ENCODE measurements at places on chromosomes 6 and 20.
A peak's percentile ranks its signal among the peaks of the same experiment; 100 is the strongest.

GRCh38 chr6:169337886-169338445, 84.3 kb upstream of the THBS2 start:
- peaks cover 6% of the 10 kb centered on the region for H3K27me3 ChIP-seq
- no peak overlapping the region for H3K27ac ChIP-seq
- no peaks in the 10 kb centered on the region for H3K36me3 ChIP-seq
- no peak overlapping the region for H3K4me3 ChIP-seq
- no peaks in the 10 kb centered on the region for H3K4me1 ChIP-seq
- no peak for DNase-seq

- peak overlapping the region; percentile 54 for H3K4me3 ChIP-seq
- H3K27ac ChIP-seq: no peak overlapping the region
- peaks cover 15% of the 10 kb centered on the region for H3K36me3 ChIP-seq
- no peak for DNase-seq
- H3K27me3 ChIP-seq: peaks cover 54% of the 10 kb centered on the region
- peaks cover 45% of the 10 kb centered on the region for H3K4me1 ChIP-seq
These were observed 33.2 kb downstream of the HLA-A start for GRCh38 chr6:29975561-29975907.

- H3K27ac ChIP-seq: no peak overlapping the region
- no peak for DNase-seq
These were observed 5.6 kb upstream of the BTBD3 start for GRCh38 chr20:11912013-11912658.

DNA sequence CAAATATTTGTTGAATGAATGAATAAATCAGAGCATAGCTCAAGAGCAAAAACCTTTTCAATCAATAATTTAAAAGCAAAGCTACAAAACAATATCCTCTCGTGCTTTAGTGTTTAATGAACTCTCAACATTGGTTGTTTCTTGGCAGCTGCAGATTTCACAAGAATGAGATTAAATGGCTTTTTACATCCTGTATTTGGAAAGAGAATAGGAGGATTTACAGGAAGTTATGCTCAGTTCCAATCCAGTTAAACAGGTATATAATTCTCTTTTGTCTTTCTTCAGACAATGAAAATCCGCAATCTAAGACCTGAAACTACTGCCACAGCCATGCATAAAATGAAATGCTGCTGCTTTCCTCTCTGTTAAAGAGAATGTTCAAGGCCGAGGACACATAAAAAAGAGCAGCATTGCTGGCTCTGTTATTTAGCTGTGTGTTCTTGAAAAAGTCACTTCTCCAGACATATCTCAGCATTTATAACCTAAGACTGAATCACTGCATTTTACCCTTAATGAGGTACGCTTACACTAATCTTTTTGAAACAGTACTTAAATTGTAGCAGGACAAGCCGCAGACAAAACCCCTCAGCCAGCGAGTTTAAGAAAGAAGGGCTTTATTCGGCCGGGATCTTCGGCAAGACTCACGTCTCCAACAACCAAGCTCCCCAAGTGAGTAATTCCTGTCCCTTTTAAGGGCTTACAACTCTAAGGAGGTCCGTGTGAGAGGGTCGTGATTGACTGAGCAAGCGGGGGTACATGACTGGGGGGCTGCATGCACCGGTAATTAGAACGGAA, 3.6 kb downstream of the C6orf52 start:
- no peak for DNase-seq
- H3K27me3 ChIP-seq: peaks cover 3% of the 10 kb centered on the region
- H3K4me1 ChIP-seq: peaks cover 22% of the 10 kb centered on the region
- no peak overlapping the region for H3K4me3 ChIP-seq
- no peak overlapping the region for H3K27ac ChIP-seq

DNA sequence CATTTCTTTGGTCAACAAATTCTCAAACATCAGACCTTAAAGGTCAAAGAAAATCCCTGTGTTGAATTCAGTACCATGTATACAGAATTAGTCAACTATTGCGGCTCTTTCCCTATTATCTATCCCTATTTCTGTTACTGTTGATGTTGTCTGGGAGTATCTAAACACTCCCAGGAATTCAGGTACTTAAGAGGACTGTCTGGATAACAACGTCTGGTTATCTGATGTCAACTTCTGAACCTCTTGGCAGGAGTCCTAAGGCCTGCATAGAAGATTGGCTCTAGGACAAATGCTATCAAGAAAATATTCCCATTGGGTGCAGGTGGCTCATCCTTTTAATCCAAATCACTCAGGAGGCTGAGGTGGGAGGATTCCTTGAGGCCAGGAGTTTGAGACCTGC, 255.6 kb downstream of the KHDC1L start:
- H3K27ac ChIP-seq: no peak overlapping the region
- H3K27me3 ChIP-seq: no peaks in the 10 kb centered on the region
- H3K36me3 ChIP-seq: no peaks in the 10 kb centered on the region
- H3K4me1 ChIP-seq: no peaks in the 10 kb centered on the region
- H3K4me3 ChIP-seq: no peak overlapping the region

GRCh38 chr20:4192378-4193068, 177.2 kb upstream of the RNF24 start:
- H3K36me3 ChIP-seq: peaks cover 4% of the 10 kb centered on the region
- H3K27ac ChIP-seq: no peak overlapping the region
- H3K4me3 ChIP-seq: no peak overlapping the region
- no peaks in the 10 kb centered on the region for H3K4me1 ChIP-seq
- no peaks in the 10 kb centered on the region for H3K27me3 ChIP-seq

DNA sequence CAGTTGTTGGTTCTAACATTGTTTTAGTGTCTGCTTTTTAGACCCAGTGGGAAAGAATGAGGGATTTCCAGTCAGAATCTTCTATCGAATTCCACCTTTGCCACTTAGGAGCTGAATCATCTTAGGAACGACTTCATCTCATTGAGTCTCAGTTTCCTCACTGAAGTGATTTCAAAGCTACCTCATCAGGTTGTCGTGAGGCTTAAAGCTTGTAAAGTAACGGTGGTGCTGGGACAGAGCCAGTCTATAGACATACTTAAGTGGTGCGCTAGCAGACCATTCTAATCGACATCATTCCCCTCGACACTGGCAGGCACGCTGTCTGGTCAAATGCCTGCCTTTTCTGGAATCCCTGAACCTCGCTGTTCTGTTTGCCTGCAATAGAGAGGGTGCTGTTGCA, 55.5 kb downstream of the TMEM170B start:
- H3K4me3 ChIP-seq: no peak overlapping the region
- peaks cover 3% of the 10 kb centered on the region for H3K27me3 ChIP-seq
- no peaks in the 10 kb centered on the region for H3K4me1 ChIP-seq
- no peak for DNase-seq

DNA sequence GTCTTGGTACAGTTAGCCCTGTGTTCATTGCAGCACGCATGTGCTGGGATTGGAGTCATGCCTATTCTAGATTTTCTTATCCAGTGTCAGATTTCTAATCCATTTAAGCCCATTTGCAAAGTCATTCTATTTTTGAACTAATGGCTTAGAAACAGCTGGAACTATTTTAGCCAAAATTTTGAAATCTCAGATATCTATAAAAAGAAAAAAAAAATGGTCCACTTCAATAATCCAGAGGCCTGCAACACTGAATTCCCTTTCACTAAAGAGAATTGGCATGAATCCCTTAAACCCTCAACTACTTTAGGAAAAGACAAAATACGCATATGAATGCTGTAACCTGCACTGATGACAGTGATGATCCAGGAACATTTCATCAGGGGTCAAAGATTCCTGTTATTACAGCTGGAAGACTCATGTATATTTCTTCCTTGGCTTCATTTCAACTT, 1.5 kb downstream of the COL21A1 start:
- no peak for DNase-seq
- no peaks in the 10 kb centered on the region for H3K36me3 ChIP-seq
- no peaks in the 10 kb centered on the region for H3K4me1 ChIP-seq
- no peak overlapping the region for H3K4me3 ChIP-seq
- no peak overlapping the region for H3K27ac ChIP-seq

- no peak overlapping the region for H3K4me3 ChIP-seq
- peaks cover 9% of the 10 kb centered on the region for H3K4me1 ChIP-seq
- H3K27ac ChIP-seq: no peak overlapping the region
- DNase-seq: no peak
These were observed 30.9 kb upstream of the TGM6 start for GRCh38 chr20:2349801-2350200.

DNA sequence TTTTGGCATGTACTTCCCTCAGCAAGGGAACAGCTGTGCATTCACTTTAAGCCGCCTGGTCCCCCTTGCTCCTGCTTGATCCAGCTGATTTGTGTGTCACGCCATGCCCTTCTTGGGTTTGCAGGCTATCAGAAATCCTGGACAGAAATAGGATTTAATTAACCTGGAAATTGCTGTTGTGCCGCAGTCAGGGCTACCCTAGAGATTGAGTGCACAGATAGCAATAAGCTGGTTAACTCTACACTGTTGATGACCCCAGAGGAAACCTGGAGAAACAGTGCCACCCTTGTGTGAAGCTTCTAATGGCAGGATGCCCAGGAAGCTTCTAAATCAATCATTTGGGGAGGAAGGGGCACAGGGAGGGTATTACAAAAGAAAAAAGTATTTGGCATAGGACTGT, 199.0 kb downstream of the JARID2 start:
- no peak overlapping the region for H3K4me3 ChIP-seq
- peaks cover 75% of the 10 kb centered on the region for H3K4me1 ChIP-seq
- H3K27me3 ChIP-seq: no peaks in the 10 kb centered on the region
- DNase-seq: no peak
- H3K36me3 ChIP-seq: peaks cover 3% of the 10 kb centered on the region

DNA sequence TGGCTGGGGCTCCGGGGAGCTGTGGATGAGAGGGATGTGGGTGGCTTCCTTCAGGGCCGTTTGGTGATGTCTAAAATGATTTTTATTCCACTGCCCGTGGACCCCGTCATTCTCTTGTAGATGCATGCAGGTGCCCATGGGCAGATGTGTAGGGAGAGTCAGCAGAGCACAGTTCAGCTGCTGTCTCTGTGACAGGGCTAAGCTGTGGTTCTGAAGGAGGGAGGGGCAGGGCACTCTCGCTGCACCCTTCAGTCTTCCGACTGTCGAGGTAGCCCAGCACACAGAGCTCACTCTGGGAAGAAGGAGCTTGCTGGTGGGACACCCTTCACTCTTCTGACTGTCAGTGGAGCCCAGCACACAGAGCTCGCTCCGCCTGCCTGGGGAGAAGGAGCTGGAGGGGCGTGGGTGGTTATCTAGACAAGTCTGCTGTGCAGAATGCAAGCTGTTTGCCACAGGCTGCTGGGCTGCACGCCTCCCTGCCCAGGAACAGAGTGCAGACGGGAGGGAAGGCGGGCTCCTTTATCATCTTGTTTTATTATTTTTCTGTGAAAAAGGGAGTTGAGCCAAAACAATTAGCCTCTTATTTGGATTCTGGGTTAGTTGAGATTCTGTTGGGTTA, 28.4 kb upstream of the ADRM1 start:
- no peaks in the 10 kb centered on the region for H3K4me1 ChIP-seq
- no peak for DNase-seq
- peaks cover 8% of the 10 kb centered on the region for H3K36me3 ChIP-seq

GRCh38 chr20:33553516-33553915, 63.6 kb downstream of the CBFA2T2 start:
- H3K36me3 ChIP-seq: peaks cover 10% of the 10 kb centered on the region
- H3K27me3 ChIP-seq: no peaks in the 10 kb centered on the region
- no peak overlapping the region for H3K27ac ChIP-seq
- H3K4me3 ChIP-seq: no peak overlapping the region
- peaks cover 15% of the 10 kb centered on the region for H3K4me1 ChIP-seq

DNA sequence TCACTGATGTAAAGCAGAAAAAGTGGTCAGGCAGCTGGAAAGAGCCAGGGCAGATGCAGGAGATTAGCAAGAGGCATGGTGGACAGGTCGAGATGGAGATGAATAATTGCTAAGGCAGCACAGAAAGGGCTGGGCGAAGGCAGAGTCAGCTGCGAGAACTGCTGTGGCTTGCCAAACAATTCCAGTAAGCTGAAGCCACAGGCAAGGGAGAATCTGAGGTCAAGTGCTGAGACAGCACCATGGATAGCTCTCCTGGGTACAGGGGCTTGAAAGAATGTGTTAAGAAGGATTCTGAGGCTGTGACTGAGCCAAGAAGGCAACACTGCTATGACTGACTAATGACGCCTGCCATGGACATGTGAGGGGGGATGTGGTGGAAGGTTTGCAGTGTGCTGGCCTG, 220.8 kb upstream of the FOXA2 start:
- DNase-seq: no peak
- H3K4me3 ChIP-seq: no peak overlapping the region
- no peak overlapping the region for H3K27ac ChIP-seq
- no peaks in the 10 kb centered on the region for H3K4me1 ChIP-seq

- H3K27ac ChIP-seq: no peak overlapping the region
- H3K27me3 ChIP-seq: peaks cover 2% of the 10 kb centered on the region
- H3K4me3 ChIP-seq: peak overlapping the region; percentile 42
- no peaks in the 10 kb centered on the region for H3K36me3 ChIP-seq
- DNase-seq: peak; percentile 31
These were observed 290.6 kb upstream of the ZNF337 start for GRCh38 chr20:25987073-25987927.

DNA sequence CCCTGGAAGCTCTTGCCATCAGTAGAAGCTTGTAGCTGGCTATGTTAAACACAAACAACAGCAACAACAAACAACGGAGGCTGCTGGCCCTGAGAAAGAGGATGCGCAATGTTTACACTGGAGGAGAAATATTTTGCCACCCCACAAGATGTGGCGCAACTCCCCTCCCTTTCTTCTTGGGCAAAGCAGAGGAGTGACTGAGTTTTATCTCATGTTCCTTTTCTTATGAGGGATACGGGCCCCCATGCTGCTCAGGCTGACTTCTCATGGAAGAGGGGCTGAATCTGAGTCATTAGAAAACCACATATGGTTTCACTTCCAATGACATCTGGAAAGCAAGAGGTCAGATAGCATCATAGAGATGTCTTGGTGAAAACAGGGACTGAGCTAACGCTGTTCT, 75.9 kb upstream of the HDDC2 start:
- no peak overlapping the region for H3K4me3 ChIP-seq
- peaks cover 16% of the 10 kb centered on the region for H3K27me3 ChIP-seq
- H3K4me1 ChIP-seq: no peaks in the 10 kb centered on the region
- peak overlapping the region; percentile 13 for H3K27ac ChIP-seq

DNA sequence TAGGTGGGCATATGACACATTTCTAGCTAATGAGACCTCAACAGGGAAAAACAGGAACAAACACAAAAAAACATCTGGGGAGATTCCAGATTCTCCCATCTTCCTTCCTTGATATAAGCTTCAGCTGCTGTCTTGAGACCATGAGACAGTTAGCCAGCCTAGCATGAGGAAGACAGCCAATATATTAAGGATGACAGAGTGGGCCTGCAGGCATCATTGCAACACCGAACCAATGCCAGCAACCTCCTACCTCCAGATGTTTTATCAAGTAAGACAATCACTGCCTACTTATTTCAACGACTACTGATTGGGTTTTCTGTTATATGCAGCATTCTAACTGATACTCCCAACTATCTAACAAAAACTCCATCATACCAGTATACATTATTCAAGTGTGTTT, 119.0 kb downstream of the ISM1 start:
- H3K27me3 ChIP-seq: no peaks in the 10 kb centered on the region
- no peak for DNase-seq
- no peak overlapping the region for H3K27ac ChIP-seq

- peaks cover 6% of the 10 kb centered on the region for H3K27me3 ChIP-seq
- H3K27ac ChIP-seq: no peak overlapping the region
- no peak overlapping the region for H3K4me3 ChIP-seq
These were observed 156.8 kb downstream of the DNAH8 start for GRCh38 chr6:38871741-38872568.

All from activated T-helper 1 cell treated with anti-CD3 and anti-CD28 coated beads, Interleukin-12 subunit alpha, Interleukin-12 subunit beta, Interleukin-2, Interleukin-4 antibody, amounts not matched to agents 30 ng/mL and 10 ng/mL and 1 ng/mL, durations not matched to agents 14 hours and 24 hours and 36 hours (primary cell).